ENCODE measurements at places on chromosomes 5 and 9. TPM values are rescaled to one million over a fixed set of nuclear protein-coding genes. Genes with fewer than 3 reads are reported as not detected.
A peak's percentile ranks its signal among the peaks of the same experiment; 100 is the strongest.

- no peaks in the 10 kb centered on the region for H3K4me1 ChIP-seq
- DNase-seq, result no peak
- no peak overlapping the region for H3K27ac ChIP-seq
- H3K27me3 ChIP-seq, result no peaks in the 10 kb centered on the region
Measured at GRCh38 chr5:68644971-68645370, 429.4 kb downstream of the PIK3R1 start.

- no peaks in the 10 kb centered on the region for H3K4me1 ChIP-seq
- no peak overlapping the region for H3K4me3 ChIP-seq
- H3K36me3 ChIP-seq, result no peaks in the 10 kb centered on the region
- no peaks in the 10 kb centered on the region for H3K27me3 ChIP-seq
Measured at GRCh38 chr5:54895816-54896341, 89.5 kb downstream of the ESM1 start.

GRCh38 chr5:147685993-147686392, 96.5 kb downstream of the JAKMIP2 start:
- no peak overlapping the region for H3K4me3 ChIP-seq
- no peaks in the 10 kb centered on the region for H3K36me3 ChIP-seq
- peaks cover 17% of the 10 kb centered on the region for H3K4me1 ChIP-seq

DNA sequence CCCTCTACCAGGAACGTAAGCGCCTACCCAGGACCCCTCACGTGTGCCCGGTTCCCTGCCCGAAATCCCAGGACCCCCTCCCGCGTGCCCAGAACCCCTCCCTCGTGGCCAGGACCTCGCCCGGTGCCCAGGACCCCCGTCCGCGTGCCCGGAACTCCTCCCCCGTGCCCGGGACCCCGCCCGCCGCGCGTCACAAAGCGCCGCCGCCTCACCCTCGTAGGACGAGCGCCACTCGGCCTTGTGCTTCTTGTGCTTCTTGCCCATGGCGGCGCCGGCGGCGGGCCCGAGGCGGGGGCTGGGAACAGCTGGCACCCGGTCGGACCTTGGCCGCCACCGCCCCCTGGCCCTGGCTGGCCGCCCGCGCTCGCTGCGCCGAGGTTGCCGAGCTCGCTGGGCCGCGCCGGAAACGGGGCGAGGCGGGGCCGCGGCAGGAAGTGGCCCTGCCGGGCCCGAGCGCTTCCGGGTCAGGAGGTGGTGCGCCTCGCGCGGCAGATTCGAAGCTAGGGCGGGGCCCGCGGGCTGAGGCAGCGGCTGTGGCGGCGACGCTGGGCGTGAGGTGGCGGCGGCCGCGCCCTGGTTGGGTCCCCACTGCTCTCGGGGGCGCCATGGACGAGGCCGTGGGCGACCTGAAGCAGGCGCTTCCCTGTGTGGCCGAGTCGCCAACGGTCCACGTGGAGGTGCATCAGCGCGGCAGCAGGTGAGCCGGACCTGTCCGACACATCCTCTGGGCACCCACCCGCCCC, at the start of the genes BRD9 and TRIP13:
Gene BRD9, minus strand, starts transcription at position 408 of the 743 bp plus-strand sequence. Its CDS starts 144 bp downstream, at position 264.
Gene TRIP13, plus strand, starts transcription at position 491 of the 743 bp plus-strand sequence. Its CDS starts 115 bp downstream, at position 606.
- H3K27me3 ChIP-seq, result no peaks in the 10 kb centered on the region
- peak within 1 kb of the TSS; percentile 68 for H3K4me3 ChIP-seq
- peaks cover 37% of the 10 kb centered on the region for H3K36me3 ChIP-seq

DNA sequence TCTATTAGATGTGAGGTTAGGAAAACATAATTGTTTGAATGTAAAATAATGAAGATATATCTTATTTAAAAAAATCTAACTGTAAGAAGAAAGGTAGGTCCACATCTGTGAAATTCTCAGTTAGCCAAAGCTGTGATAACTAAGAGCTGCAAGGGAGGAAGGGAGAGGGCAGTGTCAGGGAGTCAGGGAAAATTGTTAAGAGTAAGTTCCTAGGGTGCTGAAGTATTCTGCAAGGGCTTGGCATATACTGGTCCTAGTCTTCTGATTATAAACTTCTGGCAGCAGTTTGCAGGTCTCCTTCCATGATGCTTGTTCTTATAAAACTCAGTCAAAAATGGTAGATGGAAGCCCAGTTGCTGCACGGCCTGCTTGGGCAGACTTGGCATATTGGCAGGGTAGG, 233.2 kb downstream of the NMUR2 start:
- H3K4me3 ChIP-seq, result no peak overlapping the region
- no peak for DNase-seq
- no peak overlapping the region for H3K27ac ChIP-seq

DNA sequence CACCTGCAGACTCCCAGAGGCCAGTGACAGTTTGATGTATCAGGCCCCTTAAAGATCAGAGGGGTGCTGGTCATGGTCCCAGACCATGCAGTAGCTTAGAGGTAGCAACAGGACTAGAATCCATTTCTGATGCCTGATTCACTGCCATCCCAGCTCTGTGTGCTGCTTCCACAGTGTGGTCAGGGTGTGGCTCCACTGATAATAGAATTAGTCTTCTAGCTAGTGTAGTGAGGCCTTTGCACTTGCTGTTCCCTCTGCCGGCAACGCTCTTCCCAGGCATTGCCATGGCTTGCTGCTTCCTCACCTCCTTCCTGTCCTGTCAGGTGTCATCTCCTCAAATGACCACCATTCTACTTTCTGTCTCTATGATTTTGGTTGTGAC, 15.8 kb downstream of the PPARGC1B start:
- no peak overlapping the region for H3K27ac ChIP-seq
- H3K4me3 ChIP-seq, result no peak overlapping the region
- H3K4me1 ChIP-seq, result peaks cover 43% of the 10 kb centered on the region
- DNase-seq, result no peak
- H3K36me3 ChIP-seq, result no peaks in the 10 kb centered on the region

DNA sequence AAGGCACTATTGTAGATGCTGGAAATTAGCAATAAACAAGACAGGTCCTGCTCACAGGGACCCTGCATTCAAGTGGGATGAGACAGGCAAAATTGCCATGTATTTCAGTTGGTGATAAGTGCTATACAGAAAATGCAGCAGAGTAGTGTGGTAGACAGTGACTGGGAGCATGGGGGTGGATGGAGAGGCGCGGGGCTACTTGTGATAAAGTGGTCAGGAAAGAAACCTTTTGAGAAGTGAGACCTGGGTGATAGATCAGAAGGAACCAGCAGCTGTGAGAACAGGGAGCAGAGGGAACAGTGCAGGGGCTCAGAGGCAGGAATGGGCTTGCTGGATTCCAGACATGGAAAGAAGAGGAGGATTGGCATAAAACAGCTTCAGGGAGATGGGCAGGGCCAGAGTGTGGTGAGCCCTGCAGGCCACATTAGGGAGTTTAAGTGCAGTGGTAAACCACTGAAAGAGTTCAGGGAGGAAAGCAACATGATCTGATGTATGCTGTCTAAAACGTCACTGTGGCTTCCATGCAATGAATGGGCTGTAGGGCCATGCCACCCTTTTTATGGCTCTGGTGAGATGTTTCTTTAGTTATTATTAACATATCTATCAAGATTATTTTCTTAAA, 7.3 kb downstream of the CRHBP start:
- no peak overlapping the region for H3K27ac ChIP-seq
- no peak for DNase-seq
- no peaks in the 10 kb centered on the region for H3K4me1 ChIP-seq
- H3K27me3 ChIP-seq, result no peaks in the 10 kb centered on the region

GRCh38 chr5:66991746-66992145, 204.9 kb downstream of the CD180 start:
- peaks cover 15% of the 10 kb centered on the region for H3K4me1 ChIP-seq
- H3K4me3 ChIP-seq, result no peak overlapping the region
- H3K36me3 ChIP-seq, result no peaks in the 10 kb centered on the region
- H3K27ac ChIP-seq, result no peak overlapping the region
- DNase-seq, result no peak

- no peak for DNase-seq
- no peak overlapping the region for H3K27ac ChIP-seq
- no peaks in the 10 kb centered on the region for H3K27me3 ChIP-seq
- no peaks in the 10 kb centered on the region for H3K36me3 ChIP-seq
Measured at GRCh38 chr9:4497855-4498254, 7.6 kb downstream of the SLC1A1 start.

- no peaks in the 10 kb centered on the region for H3K27me3 ChIP-seq
- H3K36me3 ChIP-seq, result no peaks in the 10 kb centered on the region
- no peak overlapping the region for H3K27ac ChIP-seq
- no peak for DNase-seq
- H3K4me3 ChIP-seq, result no peak overlapping the region
- peaks cover 41% of the 10 kb centered on the region for H3K4me1 ChIP-seq
Measured at GRCh38 chr9:136608348-136609159, 54.2 kb upstream of the EGFL7 start.

DNA sequence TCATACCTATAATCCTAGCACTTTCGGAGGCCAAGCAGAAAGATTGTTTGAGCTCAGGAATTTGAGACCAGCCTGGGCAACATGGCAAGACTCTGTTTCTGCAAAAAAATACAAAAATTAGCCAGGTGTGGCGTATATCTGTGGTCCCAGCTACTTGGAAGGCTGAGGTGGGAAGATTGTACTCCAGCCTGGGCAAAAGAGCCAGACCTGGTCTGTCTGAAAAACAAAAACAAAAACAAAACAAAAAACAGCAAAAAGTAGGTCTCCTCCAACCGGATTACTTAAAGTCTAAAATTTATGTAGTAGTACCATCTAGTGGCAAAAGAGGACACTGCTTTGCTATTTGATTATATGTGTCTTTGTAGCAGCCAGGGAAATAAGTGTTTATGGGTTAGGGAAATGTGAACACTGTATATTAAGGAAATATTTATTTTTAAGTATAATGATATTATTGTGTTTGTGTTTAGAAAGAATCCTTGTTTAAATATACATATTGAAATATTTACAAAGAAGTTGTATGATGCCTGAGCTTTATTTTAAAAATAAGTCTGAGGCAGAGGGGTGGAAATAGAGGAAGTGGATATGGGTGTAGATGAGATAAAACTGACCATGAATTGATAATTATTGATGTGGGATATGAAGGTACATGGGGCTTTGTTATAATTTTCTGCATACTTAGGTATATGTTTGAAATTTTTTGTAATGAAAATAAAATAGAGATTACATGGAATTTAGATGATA, 20.0 kb downstream of the APC start:
- no peaks in the 10 kb centered on the region for H3K27me3 ChIP-seq
- H3K4me3 ChIP-seq, result no peak overlapping the region
- H3K27ac ChIP-seq, result no peak overlapping the region
- peaks cover 29% of the 10 kb centered on the region for H3K4me1 ChIP-seq

GRCh38 chr9:106588626-106589025, 274.3 kb upstream of the ZNF462 start:
- H3K27ac ChIP-seq, result no peak overlapping the region
- no peaks in the 10 kb centered on the region for H3K4me1 ChIP-seq
- H3K36me3 ChIP-seq, result no peaks in the 10 kb centered on the region
- H3K27me3 ChIP-seq, result no peaks in the 10 kb centered on the region
- no peak for DNase-seq

DNA sequence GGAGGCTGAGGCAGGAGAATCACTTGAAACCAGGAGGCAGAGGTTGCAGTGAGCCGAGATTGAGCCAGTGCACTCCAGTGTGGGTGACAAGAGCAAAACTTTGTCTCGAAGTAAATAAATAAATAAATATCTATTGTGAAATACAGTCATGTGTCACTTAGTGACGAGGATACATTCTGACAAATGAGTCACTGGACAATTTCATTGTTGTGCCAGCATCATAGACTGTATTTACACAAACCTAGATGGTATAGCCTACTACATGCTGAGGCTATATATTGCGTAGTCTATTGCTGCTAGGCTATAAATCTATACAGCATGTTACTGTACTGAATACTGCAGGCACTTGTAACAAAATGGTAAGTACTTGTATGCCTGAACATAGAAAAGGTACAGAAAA, 61.1 kb upstream of the CCL21 start:
- no peaks in the 10 kb centered on the region for H3K36me3 ChIP-seq
- H3K27me3 ChIP-seq, result no peaks in the 10 kb centered on the region
- H3K4me3 ChIP-seq, result no peak overlapping the region
- H3K27ac ChIP-seq, result no peak overlapping the region
- DNase-seq, result no peak

DNA sequence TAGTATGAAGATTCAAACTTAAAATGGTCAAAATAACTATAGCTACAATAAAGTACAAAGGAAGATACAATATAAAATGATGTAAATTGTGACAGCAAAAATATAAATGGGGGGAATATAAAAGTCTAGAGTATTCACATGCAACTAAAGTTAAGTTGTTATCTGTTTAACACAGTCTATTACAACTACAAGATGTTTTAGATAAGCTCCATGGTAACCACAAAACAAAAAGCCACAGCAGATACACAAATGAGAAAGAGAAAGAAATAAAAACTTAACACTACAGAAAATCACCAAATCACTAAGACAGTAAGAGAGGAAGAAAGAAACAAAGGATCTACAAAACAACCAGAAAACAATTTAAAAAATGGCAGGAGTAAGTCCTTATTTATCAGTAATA, 17.0 kb upstream of the SH3TC2 start:
- H3K4me1 ChIP-seq, result no peaks in the 10 kb centered on the region
- no peak overlapping the region for H3K4me3 ChIP-seq
- no peaks in the 10 kb centered on the region for H3K36me3 ChIP-seq
- no peak for DNase-seq
- no peak overlapping the region for H3K27ac ChIP-seq

GRCh38 chr5:115854139-115854538, 12.4 kb downstream of the AP3S1 start:
- no peaks in the 10 kb centered on the region for H3K36me3 ChIP-seq
- peaks cover 55% of the 10 kb centered on the region for H3K4me1 ChIP-seq
- H3K4me3 ChIP-seq, result no peak overlapping the region
- no peak overlapping the region for H3K27ac ChIP-seq
- no peaks in the 10 kb centered on the region for H3K27me3 ChIP-seq

- H3K4me3 ChIP-seq, result no peak overlapping the region
- peaks cover 14% of the 10 kb centered on the region for H3K4me1 ChIP-seq
- no peak overlapping the region for H3K27ac ChIP-seq
- no peaks in the 10 kb centered on the region for H3K27me3 ChIP-seq
- DNase-seq, result no peak
- no peaks in the 10 kb centered on the region for H3K36me3 ChIP-seq
Measured at GRCh38 chr5:179163236-179164155, 103.3 kb downstream of the ZNF354C start.

DNA sequence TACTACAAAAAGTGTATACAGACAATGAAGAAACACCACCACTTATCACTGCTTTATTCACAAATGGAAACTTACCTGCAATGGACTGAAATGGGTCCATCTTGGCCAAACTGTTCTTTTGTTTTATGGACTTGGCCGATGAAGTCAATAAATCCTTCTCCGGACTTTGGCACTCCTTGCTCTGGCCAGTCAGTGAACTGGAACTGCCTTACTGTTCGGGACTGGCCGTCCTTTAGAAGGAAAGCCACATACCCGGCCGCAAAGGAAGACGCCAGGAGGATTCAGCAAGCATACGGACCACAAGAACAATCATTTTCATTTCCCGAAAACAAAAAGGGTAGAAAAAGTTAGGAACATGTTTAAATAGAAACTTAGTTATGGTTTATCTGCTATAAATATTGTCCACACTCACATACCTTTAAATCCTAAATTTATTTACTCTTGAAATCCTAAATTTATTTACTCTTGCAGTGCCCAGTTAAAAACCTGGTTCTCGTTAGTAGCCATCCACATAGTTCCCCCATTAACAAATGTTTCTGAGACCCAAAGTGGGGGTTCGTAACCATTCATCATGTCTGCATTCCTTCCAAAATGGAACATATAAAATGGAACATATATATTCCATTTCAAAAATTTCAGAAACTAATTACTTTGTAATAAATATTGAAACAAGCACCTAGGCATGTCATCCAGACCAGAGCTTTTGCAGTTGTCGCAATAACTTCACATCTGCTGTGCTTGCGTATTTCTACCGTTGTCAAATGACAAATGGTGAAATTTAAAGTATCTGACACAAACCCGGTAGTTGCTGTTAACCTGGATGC, 532.1 kb upstream of the DMAC1 start:
- no peaks in the 10 kb centered on the region for H3K4me1 ChIP-seq
- H3K36me3 ChIP-seq, result no peaks in the 10 kb centered on the region
- DNase-seq, result no peak
- no peak overlapping the region for H3K27ac ChIP-seq
- no peak overlapping the region for H3K4me3 ChIP-seq

Gene POU5F2
- 0.52 TPM for total RNA-seq

Gene C9orf50
- not detected for total RNA-seq

Gene IFNA21
- total RNA-seq, result not detected

Gene STPG3
- not detected for total RNA-seq

Gene DDX4
- total RNA-seq, result not detected

Measured in esophagus muscularis mucosa (tissue), 4 donors.